ENCODE measurements at places on chromosomes 16 and 17.

DNA sequence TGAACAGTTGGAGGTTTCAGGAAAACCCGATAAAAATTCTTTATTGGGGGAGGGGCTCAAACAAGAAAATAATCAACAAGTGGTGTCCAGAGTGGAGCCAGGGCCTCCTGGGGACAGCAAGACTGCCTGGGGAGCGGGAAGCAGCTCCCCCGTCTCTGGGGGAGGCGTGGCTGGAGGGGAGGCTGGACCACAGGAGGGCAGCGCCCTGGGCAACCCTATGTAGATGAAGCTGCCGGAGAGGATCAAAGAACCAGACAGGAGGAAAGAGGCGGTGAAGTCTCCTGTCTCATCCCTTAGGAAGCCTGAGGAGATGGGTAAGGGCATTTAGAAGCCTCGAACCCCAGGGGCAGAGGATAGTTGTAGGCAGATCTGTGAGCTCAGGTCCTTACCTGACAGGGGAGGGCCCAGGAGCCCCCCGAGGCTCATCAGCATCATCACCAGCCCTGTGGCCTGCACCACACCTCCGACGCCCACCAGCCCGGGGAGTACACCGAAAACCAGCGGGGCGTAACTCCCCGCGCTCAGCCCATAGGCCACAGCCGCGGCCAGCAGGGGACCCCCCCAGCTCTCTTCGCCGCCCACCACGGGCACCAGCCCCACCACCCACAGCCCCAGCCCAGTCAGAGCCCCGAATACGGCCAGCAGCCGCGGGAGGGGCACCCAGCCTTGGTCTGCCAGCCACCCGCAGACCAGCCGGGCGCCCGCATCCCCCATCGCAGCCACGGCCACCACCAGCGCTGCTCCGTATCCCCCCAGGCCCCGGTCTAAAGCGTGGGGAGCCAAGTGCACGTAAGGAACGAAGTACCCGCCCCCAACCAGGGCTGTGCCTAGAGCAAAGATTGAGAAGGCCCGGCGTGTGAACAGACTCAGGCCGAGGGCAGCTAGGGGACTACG is 2.0 kb downstream of the SLC16A11 start:
- DNase-seq = peak; percentile 63

DNA sequence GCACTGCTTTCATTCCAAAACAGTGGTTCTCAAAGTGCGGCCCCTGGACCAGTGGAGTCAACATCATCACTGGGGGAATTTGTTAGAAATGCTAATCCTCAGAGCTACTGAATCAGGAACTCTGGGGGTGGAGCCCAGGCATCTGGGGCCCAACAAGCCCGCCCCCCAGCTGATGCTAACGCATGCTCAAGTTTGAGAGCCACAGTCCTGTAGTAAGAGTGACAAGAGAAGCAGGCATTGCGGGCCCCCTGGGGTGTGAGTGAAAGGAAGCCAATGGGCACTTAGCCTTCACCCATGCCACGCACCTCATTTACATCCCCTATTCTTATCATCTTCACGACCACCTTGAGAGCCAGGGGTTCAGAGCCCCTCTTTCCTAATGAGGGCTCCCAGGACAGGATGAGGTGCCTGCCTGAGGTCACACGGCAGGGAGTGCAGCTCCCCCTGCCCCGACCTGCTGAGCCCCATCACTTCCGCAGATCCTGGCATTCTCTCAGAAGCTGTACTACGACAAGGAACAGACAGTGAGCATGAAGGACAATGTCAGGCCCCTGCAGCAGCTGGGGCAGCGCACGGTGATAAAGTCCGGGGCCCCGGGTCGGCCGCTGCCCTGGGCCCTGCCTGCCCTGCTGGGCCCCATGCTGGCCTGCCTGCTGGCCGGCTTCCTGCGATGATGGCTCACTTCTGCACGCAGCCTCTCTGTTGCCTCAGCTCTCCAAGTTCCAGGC is 9.1 kb downstream of the CA4 start:
- DNase-seq = peak; percentile 23

DNA sequence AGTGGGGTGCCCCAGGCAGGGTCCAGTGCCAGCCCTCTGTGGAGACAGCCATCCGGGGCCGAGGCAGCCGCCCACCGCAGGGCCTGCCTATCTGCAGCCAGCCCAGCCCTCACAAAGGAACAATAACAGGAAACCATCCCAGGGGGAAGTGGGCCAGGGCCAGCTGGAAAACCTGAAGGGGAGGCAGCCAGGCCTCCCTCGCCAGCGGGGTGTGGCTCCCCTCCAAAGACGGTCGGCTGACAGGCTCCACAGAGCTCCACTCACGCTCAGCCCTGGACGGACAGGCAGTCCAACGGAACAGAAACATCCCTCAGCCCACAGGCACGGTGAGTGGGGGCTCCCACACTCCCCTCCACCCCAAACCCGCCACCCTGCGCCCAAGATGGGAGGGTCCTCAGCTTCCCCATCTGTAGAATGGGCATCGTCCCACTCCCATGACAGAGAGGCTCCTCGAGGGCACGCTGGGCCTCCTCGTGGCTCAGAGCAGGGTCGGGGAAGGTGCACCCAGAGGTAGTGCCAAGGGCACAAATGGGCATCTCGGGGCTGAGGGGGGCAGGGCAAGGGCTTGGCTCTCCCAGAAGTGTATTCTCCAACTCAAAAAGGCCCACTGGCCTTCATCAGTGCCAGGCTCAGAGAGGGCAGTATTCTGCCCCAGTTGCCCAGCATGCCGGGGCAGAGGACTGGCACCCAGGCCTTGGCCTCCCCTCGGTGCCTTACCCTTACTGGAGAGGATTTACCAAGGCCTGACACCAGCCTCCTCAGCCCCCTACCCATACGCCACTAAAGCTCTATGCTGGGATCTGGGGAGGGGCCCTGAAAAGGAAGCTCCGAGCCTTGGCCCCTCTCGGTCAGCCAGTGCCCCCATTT is at the start of gene CDH5:
Gene CDH5 (plus strand): TSS at position 259 of the 867 bp plus-strand sequence. CDS start 12,647 bp downstream, outside the sequence.
- DNase-seq = no peak

GRCh38 chr16:81036751-81037350 is 1.2 kb downstream of the ATMIN start:
- DNase-seq = peak; percentile 17

GRCh38 chr17:47808036-47808829 is 13.4 kb downstream of the OSBPL7 start:
- DNase-seq = no peak

DNA sequence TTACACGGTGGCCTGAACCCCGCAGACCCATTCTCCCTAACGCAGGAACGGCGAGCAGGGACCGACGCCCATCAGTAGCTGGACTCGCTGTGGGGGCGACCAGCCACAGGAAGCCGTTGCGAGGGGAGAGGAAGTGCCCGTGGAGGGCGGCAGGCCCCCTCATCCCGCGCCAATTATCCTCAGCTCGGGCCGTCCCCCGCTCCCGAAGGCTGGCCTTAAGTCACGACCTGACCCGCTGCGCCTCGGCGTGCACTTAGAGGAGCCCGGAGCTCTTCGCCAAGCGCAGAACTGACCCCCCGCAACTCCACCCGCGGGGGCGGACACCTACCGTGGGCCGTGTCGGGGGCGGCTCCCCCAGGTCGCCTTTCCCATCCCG is 401 bp downstream of the ARL16 start:
- DNase-seq = no peak

GRCh38 chr17:14307560-14308024 is 6.7 kb downstream of the HS3ST3B1 start:
- no peak for DNase-seq

Measured in hepatocyte (in vitro differentiated cells).